Upper lobe of left lung (tissue), 6 donors: ENCODE measurements at places on chromosomes 1 and 21. TPM values are rescaled to one million over a fixed set of nuclear protein-coding genes. Genes with fewer than 3 reads are reported as not detected.

DNA sequence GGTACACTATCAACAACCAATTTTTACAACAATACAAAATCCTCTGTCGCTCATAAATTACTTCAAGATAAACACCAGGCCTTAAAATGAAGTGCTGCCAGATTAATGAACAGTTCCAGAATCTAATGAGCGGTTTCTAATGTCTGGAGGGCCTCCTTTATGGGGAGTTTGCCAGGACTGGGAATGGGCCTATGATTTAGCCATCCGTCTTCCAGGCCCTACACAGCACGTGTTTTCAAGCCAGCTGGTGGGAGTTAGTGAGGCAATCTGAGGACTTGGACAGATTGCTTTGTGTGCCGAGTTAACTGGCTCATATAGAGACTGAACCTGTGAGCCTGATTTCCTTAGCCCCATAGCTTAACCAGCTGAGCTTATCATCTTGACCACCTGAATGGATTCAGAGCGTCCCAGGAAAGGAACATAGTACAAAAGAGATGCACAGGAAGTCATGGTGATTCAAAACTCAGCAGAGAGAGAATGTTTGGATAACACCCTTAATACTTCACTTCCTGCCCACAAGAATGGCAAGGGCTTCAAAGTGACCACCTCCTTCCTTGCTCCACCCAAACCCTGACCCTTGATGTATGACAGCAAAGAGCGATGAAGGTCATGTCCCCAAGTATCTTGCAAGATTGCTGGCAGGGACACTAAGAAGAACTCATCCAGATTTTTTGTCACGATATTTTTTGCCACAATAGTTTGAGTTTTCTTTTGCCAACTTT, 143.5 kb downstream of the SLC30A10 start:
- H3K27me3 ChIP-seq = no peaks in the 10 kb centered on the region
- no peak for DNase-seq
- no peak overlapping the region for H3K27ac ChIP-seq
- H3K4me3 ChIP-seq = no peak overlapping the region

C1orf232 gene
- not detected for total RNA-seq

DNA sequence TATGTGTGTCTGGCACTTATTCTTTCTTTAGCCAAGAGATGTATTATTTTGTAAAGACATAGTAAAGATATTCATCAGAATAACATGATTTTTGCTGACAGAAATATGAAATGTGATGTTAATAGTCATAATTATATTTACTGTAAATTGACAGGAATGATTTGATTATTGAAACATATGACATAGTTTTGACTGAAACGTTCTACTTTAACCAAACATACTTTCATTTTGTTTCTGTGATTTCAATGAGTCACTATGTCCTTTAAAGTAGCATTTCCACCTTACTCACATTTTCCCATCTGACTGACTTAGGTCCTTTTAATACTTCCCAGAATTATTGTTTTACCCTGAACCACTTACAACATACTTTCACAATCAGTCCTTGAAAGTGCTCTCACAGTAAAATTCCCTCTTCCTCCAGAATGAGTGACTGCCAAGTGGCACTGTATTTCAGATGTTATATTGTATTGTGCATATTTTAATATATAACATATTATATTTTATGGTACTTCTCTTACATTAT, 437.9 kb downstream of the NCAM2 start:
- no peak overlapping the region for H3K27ac ChIP-seq
- H3K4me1 ChIP-seq = no peaks in the 10 kb centered on the region
- no peaks in the 10 kb centered on the region for H3K36me3 ChIP-seq
- DNase-seq = no peak
- no peaks in the 10 kb centered on the region for H3K27me3 ChIP-seq
- no peak overlapping the region for H3K4me3 ChIP-seq

LRRC71 gene
- total RNA-seq = 9.4 TPM

DNA sequence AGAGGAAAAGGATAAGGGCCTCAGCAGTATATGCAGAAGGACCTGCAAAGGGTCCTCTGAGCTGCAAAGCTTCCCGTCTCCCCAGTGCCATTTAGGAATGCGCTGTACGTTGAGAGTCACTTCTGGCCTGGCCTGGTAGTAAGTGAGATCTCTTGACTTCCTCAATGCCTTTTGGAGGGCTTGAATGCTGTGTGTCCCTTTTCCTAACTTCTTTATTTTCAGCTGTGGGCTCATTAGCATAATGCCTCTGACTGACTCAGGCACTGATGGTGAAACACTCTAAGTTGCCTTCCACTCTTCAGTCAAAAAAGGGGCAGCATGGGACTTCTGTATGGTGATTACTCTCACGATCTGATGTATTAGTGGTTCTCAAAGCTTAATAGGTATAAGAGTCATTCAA, 49.9 kb downstream of the XCL1 start:
- no peaks in the 10 kb centered on the region for H3K27me3 ChIP-seq
- no peak overlapping the region for H3K27ac ChIP-seq
- no peaks in the 10 kb centered on the region for H3K4me1 ChIP-seq
- H3K36me3 ChIP-seq = no peaks in the 10 kb centered on the region
- DNase-seq = no peak
- H3K4me3 ChIP-seq = no peak overlapping the region

- H3K36me3 ChIP-seq = no peaks in the 10 kb centered on the region
- H3K27ac ChIP-seq = no peak overlapping the region
Measured at GRCh38 chr1:83109692-83110091, 889.2 kb downstream of the TTLL7 start.

- H3K4me1 ChIP-seq = no peaks in the 10 kb centered on the region
- H3K27me3 ChIP-seq = no peaks in the 10 kb centered on the region
- H3K27ac ChIP-seq = no peak overlapping the region
Measured at GRCh38 chr1:204868340-204868700, 2.3 kb upstream of the NFASC start.

C1QC gene
- 358 TPM for total RNA-seq

DNA sequence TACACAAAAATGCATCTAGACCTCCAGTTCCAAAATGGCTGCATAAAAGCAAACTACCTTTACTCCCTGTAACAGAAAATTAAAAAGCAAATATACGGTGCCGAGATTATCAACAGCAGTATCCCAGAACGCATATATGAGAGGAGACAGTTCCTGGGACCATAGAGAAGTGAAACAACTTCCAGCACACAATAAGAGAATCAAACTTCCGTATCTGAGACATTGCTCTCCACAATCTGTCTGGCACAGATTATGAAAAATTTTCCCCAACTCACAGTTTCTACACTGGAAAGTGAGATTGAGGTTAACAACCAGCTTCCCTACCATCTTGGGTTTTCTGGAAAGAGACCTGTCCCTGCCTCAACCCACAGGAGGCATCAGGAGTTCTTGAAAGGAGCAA, 47.2 kb upstream of the ST6GALNAC3 start:
- no peaks in the 10 kb centered on the region for H3K27me3 ChIP-seq
- no peak for DNase-seq
- no peaks in the 10 kb centered on the region for H3K4me1 ChIP-seq

LRRN2 gene
- 2.1 TPM for total RNA-seq

DNA sequence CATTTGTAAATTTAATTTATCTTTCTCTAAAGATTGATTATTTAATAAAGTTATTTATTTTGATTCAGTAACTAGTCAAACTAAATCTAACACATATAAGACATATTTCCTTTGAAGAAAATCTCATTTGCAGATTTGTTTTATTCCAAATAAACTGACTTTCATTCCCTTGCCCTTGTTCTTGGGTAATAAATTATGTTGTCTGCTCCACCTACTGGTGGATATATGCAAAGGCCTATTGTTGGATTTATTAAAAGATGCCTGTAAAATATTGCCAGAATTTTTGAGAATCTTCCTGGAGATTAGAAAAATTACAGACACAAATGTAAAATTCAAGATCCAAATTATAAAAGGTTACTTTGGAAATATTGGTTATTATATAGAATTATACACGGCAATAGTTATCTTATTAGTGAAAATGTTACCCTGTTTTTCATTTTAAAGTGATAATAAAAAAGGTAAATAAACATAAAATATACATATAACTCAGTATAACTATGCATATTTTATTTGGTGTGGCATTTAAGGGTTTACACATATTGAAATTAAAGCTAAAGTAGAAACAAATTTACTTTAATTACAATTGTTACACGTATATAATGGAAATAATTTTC, 116.1 kb downstream of the SPATA17 start:
- no peaks in the 10 kb centered on the region for H3K4me1 ChIP-seq
- no peaks in the 10 kb centered on the region for H3K27me3 ChIP-seq
- no peak overlapping the region for H3K27ac ChIP-seq
- H3K36me3 ChIP-seq = no peaks in the 10 kb centered on the region
- H3K4me3 ChIP-seq = no peak overlapping the region

DNA sequence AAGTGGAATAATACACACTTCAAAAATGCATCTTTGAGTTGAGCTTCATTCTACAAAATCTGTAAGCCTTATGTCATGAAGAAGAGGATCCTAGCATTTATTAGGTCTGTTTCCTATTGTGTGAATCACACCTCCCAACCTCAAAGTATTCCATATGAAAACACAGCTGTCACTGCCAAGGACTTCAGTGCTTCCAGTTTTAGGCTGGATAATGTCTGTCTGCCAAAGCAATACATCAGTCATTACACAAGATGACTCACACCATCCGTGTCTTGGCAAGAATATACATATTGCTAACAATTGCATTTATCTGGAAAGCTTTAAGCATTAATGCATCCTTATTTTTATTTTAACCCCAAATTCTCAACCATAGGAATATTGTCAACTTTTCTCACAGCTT, 125.7 kb upstream of the TMPRSS15 start:
- no peak overlapping the region for H3K4me3 ChIP-seq
- no peaks in the 10 kb centered on the region for H3K36me3 ChIP-seq
- H3K27ac ChIP-seq = no peak overlapping the region
- H3K4me1 ChIP-seq = no peaks in the 10 kb centered on the region
- H3K27me3 ChIP-seq = no peaks in the 10 kb centered on the region

GRCh38 chr1:184419350-184420161, 32.7 kb downstream of the C1orf21 start:
- H3K27me3 ChIP-seq = no peaks in the 10 kb centered on the region
- H3K27ac ChIP-seq = no peak overlapping the region
- H3K4me1 ChIP-seq = peaks cover 22% of the 10 kb centered on the region
- H3K4me3 ChIP-seq = no peak overlapping the region
- no peak for DNase-seq
- no peaks in the 10 kb centered on the region for H3K36me3 ChIP-seq

ELF3 gene
- 148 TPM for total RNA-seq

GRCh38 chr1:240074422-240074821, 17.3 kb upstream of the FMN2 start:
- H3K27me3 ChIP-seq = no peaks in the 10 kb centered on the region
- no peaks in the 10 kb centered on the region for H3K36me3 ChIP-seq
- no peaks in the 10 kb centered on the region for H3K4me1 ChIP-seq
- H3K4me3 ChIP-seq = no peak overlapping the region
- H3K27ac ChIP-seq = no peak overlapping the region
- no peak for DNase-seq

- H3K36me3 ChIP-seq = no peaks in the 10 kb centered on the region
- no peaks in the 10 kb centered on the region for H3K27me3 ChIP-seq
- H3K4me1 ChIP-seq = peaks cover 27% of the 10 kb centered on the region
- peak overlapping the region; percentile 80 for H3K27ac ChIP-seq
- H3K4me3 ChIP-seq = no peak overlapping the region
Measured at GRCh38 chr21:34545079-34545884, 33.3 kb upstream of the KCNE1 start.

GRCh38 chr1:23452011-23452411, 27.5 kb upstream of the TCEA3 start:
- H3K27me3 ChIP-seq = no peaks in the 10 kb centered on the region
- no peak for DNase-seq
- no peaks in the 10 kb centered on the region for H3K36me3 ChIP-seq
- H3K4me1 ChIP-seq = peaks cover 7% of the 10 kb centered on the region

GRCh38 chr1:244291236-244292201, 160.2 kb downstream of the ADSS2 start:
- H3K4me3 ChIP-seq = no peak overlapping the region
- no peaks in the 10 kb centered on the region for H3K4me1 ChIP-seq
- no peak overlapping the region for H3K27ac ChIP-seq
- no peak for DNase-seq

DNA sequence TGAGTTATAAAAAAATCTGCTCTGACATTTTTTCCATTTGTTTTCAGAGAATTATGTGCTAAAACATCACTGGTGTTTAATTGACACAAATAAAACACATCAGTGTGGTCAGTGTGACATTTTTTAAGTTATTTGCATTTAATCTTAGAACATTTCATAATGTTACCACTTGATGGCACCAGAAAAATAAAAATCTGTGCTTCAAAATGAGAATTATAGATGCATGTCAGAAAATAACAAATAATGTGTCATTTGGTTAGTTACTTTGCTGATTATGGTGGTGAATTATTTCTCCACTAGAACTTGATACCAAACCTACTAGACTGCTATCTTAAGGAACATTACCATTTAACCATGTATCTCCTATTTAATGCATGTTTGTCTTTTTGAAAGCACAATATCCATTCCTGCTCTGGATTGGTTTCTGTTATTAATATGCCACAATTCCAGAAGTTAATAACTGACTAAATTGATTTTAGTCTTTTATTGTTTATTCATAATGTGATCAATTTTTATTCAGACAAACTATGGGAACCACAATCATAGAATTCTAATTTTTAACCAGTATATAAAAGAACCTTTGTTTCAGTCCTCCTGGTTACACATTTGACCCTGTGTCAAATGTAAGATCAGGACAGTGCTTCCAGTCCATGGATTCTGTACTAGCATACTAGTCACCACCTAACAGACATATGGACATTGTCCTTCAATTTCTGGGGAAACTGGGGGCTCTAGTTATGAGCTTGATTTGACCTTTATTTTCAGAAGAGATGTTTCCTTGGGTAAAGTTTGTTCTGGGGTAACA, 81.0 kb downstream of the RPS6KC1 start:
- peaks cover 7% of the 10 kb centered on the region for H3K36me3 ChIP-seq
- no peaks in the 10 kb centered on the region for H3K4me1 ChIP-seq
- H3K4me3 ChIP-seq = no peak overlapping the region
- no peak for DNase-seq
- no peaks in the 10 kb centered on the region for H3K27me3 ChIP-seq

DNAI4 gene
- total RNA-seq = 10.8 TPM

DNA sequence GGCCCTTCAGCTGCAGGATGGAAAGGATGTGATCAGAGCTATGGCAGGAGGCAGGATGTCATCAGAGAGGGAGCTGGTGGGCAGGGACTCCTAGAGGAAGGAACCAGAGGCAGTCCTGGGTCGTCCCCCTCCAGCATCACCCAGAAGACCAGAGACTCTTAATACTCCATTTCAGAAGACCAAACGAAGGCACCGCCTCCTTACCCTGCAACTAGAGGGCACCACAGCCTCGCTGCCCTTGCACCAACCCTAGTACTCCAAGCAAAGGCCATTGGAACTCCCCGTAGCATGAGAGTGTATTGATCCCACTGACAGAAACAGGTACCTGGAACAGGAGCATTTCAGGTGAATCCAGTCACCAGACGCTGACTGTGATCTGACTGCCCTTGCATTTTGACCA, 598.1 kb downstream of the NPHP4 start:
- no peaks in the 10 kb centered on the region for H3K27me3 ChIP-seq
- no peak for DNase-seq
- H3K4me1 ChIP-seq = no peaks in the 10 kb centered on the region
- no peak overlapping the region for H3K4me3 ChIP-seq
- no peak overlapping the region for H3K27ac ChIP-seq
